ENCODE measurements at places on chromosomes 12 and 14.
A peak's percentile ranks its signal among the peaks of the same experiment; 100 is the strongest.

- DNase-seq: no peak
Observed at GRCh38 chr12:10641735-10642500, 28.5 kb upstream of the MAGOHB start.

GRCh38 chr14:74563233-74563585 lies 48.8 kb downstream of the LTBP2 start:
- no peak for DNase-seq

- no peak for DNase-seq
Observed at GRCh38 chr14:79584679-79585078, 626.6 kb downstream of the DIO2 start.

DNA sequence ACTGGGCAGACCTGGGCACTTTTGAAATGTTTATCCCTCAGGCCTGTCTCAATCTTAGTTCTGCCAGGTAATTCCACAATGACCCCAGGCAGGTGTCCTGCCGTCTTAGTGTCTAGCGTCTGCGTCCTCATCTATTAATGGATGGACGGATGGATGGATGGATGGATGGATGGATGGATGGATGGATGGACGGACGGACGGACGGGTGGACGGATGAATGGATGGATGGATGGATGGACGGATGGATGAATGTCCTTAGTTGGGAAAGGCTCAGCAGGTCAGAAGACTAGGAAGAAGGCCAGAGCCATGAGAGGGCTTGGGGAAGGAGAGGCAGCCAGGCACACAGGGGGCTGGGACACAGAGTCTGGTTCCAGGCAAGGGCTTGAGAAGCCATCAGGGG lies 141.3 kb downstream of the CALM1 start:
- no peak for DNase-seq

DNA sequence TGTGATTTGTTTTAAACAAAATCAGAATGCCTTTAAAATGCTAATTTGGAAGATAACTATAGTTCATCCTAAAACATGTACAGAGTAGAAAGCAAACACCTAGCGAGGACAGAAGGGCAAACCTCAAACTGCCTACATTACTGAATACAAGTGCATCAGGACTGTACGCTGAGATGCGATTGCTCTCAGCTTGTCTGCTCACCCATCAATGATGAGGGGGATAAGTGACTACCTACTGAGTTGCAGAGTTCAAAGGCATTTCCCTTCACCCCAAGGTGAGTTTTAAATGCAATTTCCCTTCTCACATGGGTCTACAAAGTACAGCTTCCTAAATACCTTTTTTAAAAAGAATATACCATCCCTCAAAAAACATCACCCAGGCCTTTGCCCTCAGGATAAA lies 52.9 kb downstream of the PHLDA1 start:
- DNase-seq: peak; percentile 21

DNA sequence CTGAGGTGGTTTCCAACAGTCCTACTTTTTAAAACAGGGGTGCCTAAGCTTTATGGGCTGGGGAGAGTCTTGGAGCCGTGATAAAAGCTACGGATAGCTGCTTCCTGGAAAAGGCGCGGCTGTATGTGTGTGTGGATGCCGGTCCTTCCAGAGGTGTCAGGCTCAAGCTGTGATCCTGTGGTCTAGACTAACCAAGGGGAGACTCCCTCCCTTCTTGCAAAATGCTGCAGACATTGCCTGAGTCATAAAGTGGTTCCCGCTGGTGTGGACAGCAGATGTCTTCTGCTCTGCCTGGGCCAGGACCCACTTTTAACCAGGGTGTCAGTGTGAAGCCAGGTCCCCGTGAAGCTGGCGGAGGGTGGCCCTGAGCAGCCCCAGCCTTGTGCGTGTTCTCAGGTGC lies 37.8 kb downstream of the CCDC92 start:
- DNase-seq: no peak

- no peak for DNase-seq
Observed at GRCh38 chr14:90409209-90409730, 12.4 kb downstream of the CALM1 start.

DNA sequence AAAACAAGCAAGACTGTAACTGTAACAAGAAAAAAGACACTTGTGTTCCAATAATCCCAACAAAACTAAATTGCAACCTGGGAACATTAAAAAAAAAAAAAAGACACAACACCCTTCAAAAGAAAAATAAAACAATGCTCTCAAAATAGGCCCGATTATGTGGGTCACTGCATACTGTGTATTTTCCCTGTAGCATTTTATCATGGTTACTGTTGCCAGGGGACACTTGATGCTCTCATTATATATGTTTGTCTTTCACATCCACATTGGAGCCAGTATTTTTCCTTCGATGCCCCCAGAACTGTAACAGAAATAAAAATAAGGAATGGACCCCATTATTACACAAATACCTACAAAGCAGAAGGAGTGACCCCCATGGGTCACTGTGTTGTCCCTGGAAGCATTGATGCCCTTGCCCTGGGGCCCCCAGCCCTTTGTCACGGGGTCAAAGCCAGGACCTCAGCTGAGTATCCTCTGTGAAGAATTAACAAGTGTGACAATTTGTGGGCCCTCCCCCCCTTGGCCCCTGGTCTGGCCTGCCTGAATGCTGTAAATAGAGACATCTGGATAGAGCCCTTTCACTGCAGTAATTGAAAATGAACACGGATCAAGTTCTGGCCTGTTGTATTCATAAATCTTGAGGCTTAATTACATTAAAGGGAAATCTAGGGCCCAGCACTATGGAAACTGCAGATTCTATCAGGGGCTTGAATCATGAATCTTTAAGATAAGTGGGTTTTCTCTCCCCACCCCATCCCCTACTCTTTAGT lies 72.8 kb downstream of the C12orf42 start:
- DNase-seq: no peak

DNA sequence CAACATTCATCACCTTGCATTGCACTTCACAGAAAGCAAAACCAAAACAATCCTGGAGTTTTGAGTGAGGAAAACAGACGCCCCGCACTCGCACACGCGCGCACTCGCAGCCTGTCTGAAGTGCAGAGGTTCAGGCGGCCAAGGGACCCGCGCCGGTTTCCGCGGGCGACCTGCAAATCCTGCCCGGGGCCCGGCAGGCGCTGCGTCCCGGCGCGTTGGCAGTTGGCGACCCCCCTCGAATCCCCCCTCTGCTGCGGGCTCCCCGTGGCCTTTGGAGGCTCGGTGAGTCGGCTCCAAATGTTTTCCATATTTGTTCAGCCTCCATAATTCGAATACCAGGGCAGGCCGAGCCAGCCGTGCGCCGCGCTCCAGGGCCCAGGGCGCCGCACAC lies at the start of gene SSPN:
TSS of gene SSPN (plus strand) at position 324 of the 391 bp plus-strand sequence. CDS start 100 bp downstream, outside the sequence.
- no peak for DNase-seq

DNA sequence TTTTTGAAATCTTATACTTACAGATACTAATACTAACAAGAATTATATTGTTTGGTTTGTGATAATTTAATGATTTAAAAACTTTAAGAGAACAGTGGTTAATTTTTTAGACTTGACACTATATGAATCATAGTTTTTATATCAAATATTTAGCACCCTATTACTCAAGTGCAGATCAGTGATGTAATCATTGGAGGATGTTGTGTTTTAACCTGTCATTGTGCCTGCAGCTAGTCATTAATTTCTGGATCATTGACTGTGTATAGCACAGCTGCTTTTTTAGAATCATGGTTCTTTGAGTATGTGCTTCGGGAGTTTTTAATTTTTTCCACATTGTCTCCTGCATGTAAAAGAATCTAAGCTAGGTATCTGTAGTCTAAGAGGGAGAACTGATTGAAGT lies 17.3 kb downstream of the ARID4A start:
- no peak for DNase-seq

GRCh38 chr12:108653082-108653516 lies 19.4 kb upstream of the SELPLG start:
- no peak for DNase-seq

- DNase-seq: no peak
Observed at GRCh38 chr14:81625343-81625742, 91.7 kb upstream of the SEL1L start.

DNA sequence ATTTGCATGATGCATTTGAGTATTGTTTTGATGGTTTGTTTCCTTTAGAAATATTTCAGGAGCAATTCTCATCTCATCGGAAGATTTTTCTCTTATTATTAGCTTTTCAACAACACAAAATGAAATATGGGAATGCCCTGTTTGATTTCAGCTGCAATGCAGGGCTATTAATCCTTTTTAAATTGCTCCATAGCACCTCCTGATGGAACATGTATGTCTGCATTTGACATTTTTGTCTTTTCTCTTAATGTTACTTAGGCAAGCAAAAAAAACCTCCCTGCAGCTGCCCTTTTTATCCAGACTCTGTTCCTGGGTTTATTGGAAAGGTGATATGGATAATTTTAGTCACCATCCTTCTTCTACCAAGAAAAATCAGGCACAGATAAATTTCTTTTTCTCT lies 895.8 kb downstream of the RPS29 start:
- no peak for DNase-seq

DNA sequence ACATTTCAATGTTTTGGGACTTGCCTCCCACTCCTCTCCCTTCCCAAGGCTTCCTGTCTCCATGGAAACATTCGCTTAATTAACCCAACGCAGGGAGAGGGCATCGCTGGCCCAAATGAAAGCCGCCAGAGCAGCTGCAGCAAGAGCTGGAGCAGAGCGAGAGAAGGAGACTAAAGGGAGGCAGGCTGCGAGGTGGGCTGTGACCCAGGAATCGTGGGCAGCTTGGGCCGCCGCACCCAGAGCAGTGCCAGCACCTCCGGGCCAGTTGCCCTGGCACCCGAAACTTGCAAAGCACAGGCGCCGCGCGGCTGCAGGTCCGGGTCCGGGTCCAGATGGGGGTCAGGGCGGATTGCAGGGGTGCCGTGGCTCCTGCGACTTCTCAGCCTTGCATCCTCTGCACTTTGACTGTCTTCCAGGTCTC lies 43.5 kb upstream of the PTPRQ start:
- DNase-seq: no peak

- no peak for DNase-seq
Observed at GRCh38 chr14:81555051-81555450, 21.4 kb upstream of the SEL1L start.

GRCh38 chr14:96129128-96129736 lies 75.4 kb upstream of the BDKRB2 start:
- DNase-seq: no peak

- DNase-seq: peak; percentile 65
Observed at GRCh38 chr12:56151672-56152131, 685 bp upstream of the MYL6B start.

DNA sequence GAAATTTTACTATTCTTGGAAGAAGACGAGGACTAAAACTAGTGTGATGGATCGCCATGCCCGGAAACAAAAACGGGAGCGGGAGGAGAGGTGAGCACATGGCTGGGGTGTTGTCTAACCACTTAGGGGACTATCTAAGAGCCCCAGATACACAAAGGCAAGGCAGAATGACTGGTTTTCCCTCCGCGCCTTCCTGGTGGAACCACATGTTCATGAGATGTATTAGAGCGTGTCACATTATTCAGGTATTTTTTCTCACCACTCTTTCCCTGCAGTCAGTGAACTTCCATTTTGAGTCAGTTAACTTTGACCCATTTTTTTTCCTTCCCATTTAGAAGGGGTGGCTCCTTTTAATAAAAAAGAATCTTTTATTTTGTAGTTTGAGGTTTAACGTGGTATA lies 68.8 kb upstream of the TRAF3 start:
- DNase-seq: no peak

DNA sequence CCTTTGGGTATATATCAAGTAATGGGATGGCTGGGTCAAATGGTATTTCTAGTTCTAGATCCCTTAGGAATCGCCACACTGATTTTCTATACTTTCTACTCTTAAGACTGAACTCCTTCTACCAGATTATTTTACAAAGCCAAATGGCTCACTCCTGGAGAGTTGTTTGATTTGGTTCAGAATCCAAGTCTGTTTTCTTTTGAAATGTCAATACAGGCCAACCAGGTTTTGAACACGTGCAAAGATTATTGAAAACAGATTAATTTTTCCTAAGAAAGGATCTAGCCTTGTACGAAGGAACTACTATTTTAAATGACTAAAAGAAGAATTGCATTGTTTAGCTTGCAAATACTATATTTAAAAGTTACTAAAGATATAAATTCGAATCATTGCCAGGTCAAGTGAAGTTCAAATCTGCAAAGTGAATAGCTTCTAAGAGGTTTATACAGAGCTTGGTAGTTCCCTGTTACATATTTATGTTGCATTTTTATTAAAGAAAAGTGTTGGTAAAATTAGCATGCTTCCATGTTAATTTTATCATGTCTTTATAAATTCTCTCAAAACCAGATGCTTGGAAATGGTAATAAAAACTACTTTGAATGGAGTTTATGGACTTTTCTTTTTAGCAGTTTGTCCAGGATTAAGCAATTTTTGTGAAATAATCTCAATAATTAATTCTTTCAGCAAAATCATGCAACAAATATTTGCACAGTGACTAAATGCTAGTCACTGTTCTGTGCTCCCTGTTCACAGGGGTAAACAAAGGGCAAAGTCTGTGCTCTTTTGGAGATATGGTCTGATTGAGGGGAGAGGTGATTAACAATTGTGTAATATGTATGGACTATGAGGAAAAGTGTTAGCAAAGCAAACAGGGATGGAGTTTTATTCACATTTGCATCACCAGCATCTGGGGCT lies 38.9 kb downstream of the GPR65 start:
- DNase-seq: no peak

GRCh38 chr12:57404966-57405640 lies 25.7 kb downstream of the R3HDM2 start:
- DNase-seq: no peak

DNA sequence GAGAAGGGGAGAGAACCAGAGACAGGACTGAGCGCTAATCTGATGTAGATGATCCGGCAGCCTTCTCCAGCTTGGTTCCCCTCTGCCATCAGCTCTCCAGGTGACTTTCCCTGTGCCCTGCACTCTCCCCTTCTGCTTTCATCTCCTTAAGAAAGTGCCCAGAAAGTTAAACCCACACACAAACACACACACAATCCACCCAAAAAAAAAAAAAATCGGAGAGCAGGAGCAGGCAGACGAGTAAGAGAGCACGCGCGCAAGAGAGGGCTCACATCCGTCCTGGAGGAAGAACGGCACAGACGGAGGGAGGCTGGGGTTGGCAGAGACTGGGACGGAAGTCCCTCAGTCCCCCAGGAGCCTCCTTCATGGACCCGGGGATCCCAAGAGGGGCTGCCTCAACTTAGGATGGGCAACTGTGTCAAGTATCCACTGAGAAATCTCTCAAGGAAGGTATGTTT lies 9.8 kb downstream of the CABP1 start:
- no peak for DNase-seq

DNA sequence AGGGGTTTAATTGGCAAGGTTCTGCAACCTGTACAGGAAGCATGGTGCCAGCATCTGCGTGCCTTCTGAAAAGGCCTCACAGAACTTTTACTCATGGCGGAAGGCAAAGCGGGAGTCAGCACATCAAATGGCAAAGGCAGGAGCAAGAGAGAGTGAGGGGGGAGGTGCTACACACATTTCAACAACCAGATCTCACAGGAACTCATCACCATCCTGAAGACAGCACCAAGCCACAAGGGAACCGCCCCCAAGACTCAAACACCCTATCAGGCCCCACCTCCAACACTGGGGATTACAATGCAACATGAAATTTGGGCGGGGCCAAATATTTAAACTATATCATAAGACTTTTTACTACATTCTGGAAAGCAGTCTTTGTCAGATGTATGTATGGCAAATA lies 38.0 kb upstream of the FKBP4 start:
- DNase-seq: no peak

GRCh38 chr12:75750716-75751306 lies 239.4 kb upstream of the KRR1 start:
- no peak for DNase-seq

- DNase-seq: no peak
Observed at GRCh38 chr12:69645031-69645430, 34.3 kb upstream of the LRRC10 start.

Measured in activated CD8-positive, alpha-beta memory T cell treated with anti-CD3 and anti-CD28 coated beads, Interleukin-2, amount 50 U/mL, for 4 hours (primary cell).